Sigmoid colon (tissue), 7 donors: ENCODE measurements at places on chromosomes 16 and 17. TPM values are rescaled to one million over a fixed set of nuclear protein-coding genes. Genes with fewer than 3 reads are reported as not detected.

RTN4RL1 gene
- total RNA-seq, result 0.16 TPM

TEX14 gene
- 0.33 TPM for total RNA-seq

CTRL gene
- 0.71 TPM for total RNA-seq

MTHFSD gene
- 10.7 TPM for total RNA-seq

DPEP2 gene
- total RNA-seq, result 3.8 TPM

DNA sequence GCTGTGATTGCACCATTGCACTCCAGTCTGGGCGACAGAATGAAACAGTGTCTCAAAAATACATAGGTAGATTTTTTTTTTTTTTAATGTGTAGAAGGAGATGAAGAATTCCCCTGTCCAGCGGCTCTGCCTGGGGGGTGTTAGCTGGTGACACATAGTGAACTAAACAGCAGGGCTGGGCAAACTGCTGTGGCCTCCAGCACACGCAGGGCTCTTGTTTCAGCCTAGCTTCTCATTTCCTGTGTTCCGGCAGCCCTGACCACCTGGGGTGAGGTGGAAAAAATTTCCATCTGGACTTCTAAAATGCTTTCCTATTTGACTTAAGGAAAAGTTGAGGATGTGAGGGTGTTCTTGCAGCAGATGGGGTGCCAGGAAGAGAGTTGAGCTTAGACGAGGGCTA lies 33.3 kb upstream of the RGS9 start:
- peak; percentile 56 for DNase-seq

HOXB1 gene
- total RNA-seq, result 0.27 TPM

- DNase-seq, result peak; percentile 45
Measured at GRCh38 chr16:85662482-85662812, 26.3 kb downstream of the GINS2 start.

DNA sequence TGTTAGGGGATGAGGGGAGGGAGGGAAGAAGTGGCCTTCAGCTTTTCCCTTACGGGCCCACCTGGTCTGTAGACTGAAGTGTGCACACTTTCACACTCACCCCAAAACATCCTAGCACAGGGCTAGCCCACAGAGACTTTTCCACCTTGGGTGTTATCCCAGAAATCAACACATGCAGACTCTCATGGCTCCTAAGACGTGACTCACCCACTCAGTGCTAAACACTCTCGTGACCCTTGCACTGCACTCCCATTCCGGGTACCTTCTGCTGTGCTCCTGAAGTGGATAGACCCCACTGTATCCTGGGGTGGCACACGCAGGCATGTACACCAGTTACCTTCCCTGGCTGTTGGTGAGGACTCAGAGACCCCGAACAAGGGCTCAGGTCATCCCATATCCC lies 23.0 kb upstream of the ABCC3 start:
- DNase-seq, result no peak

DNA sequence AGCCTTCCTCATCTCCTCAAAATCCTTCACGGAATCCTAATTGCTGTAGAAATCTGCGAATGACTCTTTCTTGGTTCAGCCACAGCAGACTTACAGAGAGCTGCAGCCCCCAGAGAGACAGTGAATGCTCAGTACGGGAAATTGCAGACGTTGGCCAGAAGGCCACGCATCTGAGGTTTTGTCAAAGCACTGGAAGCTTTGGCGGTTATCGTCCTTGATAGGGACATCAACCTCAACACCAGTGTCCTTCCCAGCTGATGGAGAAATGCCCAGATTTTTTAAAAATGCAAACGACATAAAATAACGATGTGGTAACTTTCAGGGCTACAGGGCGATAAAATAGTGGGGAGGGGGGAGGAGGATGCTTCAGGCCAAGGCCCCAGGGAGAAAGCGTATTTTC lies 166.6 kb upstream of the CIBAR2 start:
- no peak for DNase-seq

GRCh38 chr17:7328840-7329373 lies at the start of gene NEURL4:
Gene NEURL4 (minus strand): TSS chr17:7329335. CDS start chr17:7329312, 23 bp downstream.
- no peak for DNase-seq

DNA sequence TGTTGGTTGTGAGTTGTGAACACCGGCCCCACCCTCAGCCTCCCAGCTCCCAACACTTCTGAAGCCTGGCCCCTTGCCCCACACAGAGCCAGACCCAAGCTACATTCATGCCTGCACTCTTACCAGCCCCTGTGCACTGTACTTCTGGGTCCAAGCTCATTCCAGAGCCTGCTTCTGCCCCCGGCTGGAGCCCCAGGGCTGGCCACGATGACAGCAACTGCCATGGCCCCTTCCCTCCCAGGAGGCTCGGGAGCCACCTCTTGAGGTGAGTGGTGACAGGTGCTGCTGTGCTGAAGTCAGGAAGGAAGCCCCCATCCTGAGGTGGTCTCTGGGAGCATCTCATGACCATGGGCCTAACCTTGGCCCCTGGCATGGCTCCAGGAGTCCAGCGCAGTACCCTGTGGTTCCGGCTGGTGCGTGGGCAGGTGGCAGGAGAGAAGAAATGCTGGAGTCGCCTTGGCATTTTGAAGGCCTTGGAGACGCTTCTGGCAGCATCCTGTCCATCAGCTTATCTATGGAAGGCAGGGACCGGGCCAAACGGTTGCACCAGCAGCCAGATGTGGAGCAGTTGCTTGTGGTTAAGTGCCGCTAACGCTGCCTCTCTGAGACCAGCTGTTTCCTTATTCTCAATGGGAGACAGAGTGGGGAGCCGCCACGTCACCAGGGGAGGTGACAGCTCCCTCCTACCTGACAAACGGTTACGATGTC lies 3.9 kb upstream of the CDT1 start:
- DNase-seq, result no peak

TEDC2 gene
- total RNA-seq, result not detected

CDH5 gene
- 14.3 TPM for total RNA-seq

DNA sequence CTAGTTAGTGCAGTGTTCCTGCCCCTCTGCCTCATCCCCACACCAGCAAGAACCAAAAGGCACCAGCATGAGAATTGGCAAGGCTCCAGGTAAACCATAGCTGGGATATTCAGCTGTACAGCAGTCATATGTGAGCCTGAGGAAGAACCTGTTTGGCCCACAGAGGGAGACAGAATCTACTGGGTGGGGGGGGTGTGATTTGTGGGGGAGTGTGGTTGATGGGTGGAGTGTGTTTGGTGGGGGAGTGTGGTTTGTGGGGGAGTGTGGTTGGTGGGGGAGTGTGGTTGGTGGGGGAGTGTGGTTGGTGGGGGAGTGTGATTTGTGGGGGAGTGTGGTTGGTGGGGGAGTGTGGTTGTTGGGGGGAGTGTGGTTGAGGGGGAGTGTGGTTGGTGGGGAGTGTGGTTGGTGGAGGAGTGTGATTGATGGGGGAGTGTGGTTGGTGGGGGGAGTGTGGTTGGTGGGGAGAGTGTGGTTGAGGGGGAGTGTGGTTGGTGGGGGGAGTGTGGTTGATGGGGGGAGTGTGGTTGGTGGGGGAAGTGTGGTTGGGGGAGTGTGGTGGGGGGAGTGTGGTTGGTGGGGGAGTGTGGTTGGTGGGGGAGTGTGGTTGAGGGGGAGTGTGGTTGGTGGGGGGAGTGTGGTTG lies 19.5 kb downstream of the MINK1 start:
- DNase-seq, result no peak

DNA sequence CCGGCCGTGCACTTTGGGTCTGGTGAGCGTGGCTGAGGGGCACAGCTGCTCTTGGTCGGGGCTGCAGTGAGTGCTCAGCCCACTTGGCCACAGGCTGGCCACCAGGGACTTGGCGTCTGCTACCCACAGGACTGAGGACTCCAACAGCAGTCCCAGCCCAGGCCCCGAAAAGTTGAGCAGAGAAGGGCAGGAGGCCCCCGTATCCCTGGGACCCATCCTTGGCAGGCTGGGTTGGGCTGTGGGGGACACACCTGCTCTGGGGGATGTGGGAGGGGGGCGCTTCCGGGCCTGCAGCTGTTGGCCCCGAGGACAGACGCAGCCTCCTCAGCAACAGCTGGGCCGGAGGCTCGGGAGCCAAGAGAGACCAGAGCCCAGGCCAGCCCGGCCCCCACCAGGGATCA lies 19.4 kb upstream of the SSTR5 start:
- DNase-seq, result no peak

DNA sequence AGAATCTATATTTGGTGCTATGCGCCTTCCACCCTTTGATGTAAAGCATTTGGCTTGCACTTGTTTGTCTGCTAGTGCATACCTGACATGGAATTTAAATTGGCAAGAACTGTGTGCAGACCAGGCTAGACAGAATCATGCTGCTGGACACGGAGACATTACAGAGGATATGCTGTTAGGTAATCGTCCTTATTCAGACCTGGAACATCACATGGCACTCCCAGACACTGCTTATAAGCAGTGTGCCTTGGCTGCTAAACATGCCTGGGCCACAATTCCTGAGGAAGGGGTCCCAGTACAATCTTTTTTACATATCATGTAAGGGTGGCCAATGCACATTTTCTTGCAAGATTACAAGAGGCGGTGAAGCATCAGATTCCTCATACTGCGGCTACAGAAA lies 6.4 kb downstream of the CD300LD start:
- DNase-seq, result no peak

DNA sequence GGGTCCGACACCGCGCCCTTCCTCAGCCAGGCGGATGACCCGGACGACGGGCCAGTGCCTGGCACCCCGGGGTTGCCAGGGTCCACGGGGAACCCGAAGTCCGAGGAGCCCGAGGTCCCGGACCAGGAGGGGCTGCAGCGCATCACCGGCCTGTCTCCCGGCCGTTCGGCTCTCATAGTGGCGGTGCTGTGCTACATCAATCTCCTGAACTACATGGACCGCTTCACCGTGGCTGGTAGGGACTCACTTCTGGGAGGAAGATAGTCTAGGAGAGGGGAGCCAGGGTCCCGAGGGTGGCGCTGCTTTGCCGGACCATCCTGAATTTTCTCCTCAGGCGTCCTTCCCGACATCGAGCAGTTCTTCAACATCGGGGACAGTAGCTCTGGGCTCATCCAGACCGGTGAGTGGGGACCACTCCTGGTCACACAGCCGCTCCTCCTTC lies 601 bp downstream of the SPNS1 start:
- DNase-seq, result no peak

GRCh38 chr16:58365623-58366022 lies 26.6 kb upstream of the GINS3 start:
- DNase-seq, result no peak

DNA sequence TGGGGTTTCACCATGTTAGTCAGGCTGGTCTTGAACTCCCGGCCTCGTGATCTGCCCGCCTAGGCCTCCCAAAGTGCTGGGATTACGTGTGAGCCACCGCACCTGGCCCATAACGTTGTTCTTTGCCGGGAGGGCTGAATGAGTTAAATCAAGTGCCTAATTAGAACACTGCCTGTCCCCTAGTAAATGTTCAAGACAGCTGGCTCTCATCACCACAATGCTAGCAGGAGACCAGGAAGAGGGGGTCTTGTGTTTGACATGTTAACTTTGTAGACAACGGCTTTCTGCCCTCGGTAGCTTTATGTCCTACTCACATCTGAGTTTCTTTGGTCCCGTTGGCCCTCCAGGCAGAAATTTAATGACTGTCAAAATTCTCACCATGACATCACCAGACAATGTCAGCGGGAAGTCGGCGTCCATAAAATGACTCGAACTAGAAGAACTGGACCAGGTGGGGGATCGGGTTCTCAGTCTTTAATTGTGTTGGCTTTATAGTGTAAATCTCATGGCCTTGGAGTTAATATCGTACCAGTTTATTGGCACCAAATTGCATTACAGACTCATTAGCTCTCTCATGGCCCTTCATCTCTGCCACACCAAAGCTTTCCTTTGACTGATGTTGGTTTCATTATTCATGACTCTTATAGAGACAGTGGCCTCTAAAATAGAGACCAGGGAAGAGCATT lies 11.4 kb upstream of the ITPRIPL2 start:
- DNase-seq, result no peak

ACE gene
- 24.9 TPM for total RNA-seq

- no peak for DNase-seq
Measured at GRCh38 chr17:57001541-57001940, 23.6 kb downstream of the SCPEP1 start.

- no peak for DNase-seq
Measured at GRCh38 chr17:39972271-39972670, 8.3 kb upstream of the PSMD3 start.

SMYD4 gene
- total RNA-seq, result 19.1 TPM

GRCh38 chr17:50359998-50360461 lies 13.0 kb downstream of the MRPL27 start:
- peak; percentile 61 for DNase-seq

DNA sequence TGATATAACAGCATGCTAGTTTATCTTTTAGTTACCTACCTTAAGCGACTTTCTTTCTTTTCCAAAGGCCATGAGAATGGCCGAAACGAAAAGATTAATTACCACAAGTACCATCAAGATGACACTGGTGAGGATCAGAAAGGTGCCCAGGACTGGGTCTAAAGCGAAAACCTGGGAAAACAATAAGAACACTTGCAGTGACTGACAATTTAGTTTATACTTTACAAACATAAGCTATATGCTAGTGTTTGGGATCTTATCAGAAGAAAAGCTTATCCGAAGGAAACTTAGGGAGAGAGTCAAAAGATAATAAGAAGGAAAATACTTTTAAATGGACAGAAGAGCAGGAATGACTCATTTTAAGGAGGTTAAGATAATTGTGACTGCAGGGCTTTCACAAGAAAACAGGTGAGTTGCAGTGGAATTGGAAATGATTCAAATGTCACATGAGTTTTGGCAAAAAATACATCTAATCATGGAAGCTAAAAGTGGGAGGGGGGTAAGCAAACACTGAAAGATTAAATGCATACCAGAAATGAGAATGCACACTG lies 34.8 kb downstream of the IST1 start:
- no peak for DNase-seq

- DNase-seq, result no peak
Measured at GRCh38 chr17:43155666-43156065, 15.3 kb upstream of the NBR1 start.

- DNase-seq, result no peak
Measured at GRCh38 chr16:89864527-89864820, 8.9 kb upstream of the TCF25 start.

GRCh38 chr16:31078597-31079341 lies 4.5 kb downstream of the ZNF646 start:
- DNase-seq, result peak; percentile 59

CD300LG gene
- 5.3 TPM for total RNA-seq
